ENCODE measurements at places on chromosomes 7 and 10.

DNA sequence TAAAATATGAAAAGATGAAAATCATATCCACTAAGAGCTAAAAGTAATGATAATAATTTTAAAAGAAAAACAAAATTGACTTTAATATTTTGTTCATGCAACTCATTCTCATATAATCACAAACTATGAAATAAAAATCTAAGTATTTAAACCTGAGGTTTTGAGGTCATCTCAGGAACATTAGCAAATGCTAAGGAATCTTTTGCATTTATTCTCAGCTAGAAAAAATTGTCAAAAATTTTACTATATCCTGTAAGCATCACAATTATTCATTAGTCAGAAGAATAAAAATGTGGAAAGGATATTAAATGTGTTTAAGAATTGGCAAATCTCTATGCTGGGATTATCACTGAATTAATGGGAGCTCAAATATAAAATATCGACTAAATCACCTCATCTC lies 36.8 kb upstream of the TAX1BP1 start:
- no peak for DNase-seq

- no peak for DNase-seq
These were observed 445.2 kb downstream of the DNAJB6 start for GRCh38 chr7:157782041-157782440.

DNA sequence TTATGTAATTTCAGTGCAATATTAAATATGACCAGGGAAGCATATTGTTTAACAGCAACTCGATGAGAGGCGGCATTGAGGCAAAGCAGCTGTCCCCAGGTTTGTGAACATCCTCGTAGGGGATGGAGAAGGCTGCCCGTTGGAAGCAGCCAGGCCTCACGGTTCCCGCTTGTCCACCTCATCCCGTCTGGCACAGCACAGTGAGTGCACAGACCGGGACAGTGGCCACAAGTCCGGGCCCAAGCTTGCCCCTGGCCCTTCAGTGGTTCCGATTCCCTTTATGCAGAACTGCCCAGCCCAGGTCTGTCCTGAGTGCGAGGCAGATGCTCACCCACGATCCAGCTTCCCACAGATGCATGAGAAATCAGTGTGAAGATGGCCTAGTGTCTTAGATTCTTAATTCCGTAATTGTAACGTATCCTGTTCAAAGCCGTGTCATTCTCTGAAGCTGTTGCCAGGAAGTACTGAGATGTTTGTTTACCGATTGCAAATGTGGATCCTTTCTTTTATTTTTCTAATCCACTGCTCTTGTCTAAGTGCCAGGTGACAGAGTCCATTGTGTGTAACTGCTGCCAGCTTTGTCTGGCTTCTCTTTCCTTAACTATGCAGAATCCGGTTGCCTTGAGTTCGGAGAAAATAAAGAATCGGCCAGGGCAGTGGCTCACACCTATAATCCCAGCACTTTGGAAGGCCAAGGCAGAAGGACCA lies 35.5 kb downstream of the PFKP start:
- no peak for DNase-seq

- no peak for DNase-seq
These were observed 22.4 kb downstream of the ZFAND2A start for GRCh38 chr7:1137517-1138167.

DNA sequence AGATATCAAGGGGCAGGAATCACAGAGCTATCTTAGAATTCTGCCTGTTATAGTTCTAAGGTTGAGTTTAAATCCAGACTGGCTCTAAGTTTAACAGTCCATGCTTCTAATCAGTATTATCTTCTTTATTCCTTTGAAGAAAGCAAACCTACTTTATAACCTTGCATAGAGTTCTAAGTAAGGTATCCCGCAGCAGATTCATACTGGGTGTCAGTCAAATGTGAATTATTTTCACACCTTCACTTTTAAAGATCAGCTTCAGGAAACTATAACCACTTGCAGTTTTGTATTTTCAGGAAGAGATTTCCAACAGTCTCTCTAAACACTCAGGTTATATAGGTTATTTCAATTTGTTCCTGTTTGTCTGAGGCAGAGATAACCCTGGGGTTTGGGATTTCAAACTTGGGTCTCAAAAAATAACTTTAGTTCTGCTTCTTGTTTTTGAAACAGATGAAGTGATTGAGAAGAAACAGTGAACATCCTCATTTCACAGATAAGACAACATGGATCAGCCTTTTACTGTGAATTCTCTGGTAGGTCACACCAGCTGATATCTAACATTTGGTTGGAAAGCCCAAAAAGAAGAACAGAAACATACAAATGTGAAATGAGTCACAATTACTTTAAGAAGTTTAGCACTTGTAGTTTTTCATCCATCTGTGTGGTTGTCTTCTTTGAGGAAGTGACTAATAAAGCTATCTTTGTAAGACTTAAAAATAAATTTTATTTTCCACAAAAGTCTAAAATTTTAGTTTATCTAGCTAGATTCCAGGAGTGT lies 21.4 kb downstream of the STAMBPL1 start:
- DNase-seq, result no peak

- DNase-seq, result no peak
These were observed 125.9 kb downstream of the PAXIP1 start for GRCh38 chr7:154877031-154877430.

GRCh38 chr10:8073691-8074416 lies 19.4 kb downstream of the GATA3 start:
- no peak for DNase-seq

DNA sequence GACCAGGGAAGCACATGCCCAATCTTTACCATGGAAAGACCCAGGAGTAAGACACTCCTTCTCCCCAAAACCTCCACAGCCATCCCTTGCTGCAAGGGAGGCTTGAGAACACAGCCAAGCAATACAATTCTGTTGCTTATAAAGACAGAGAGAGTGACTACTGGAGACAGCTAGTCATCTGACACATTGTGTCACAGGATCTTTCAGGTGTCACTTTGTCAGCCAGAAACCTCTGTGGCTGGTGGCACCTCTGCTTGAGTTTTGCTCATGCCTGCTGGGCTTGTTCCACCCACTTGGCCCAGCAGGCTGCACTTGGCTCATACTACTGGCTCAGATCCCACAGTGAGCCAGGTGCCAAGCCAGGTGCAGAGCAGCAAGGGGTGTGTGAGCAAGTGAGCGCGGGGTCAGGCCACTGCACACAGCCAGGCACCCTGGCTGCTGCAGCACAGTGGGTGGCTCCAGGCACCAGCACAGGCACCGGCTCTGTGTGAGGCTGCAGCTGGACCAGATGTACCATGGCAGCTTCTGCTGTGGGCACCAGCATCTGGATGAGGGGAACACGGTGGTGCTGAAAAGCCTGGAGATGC lies 12.4 kb upstream of the PRLHR start:
- no peak for DNase-seq

DNA sequence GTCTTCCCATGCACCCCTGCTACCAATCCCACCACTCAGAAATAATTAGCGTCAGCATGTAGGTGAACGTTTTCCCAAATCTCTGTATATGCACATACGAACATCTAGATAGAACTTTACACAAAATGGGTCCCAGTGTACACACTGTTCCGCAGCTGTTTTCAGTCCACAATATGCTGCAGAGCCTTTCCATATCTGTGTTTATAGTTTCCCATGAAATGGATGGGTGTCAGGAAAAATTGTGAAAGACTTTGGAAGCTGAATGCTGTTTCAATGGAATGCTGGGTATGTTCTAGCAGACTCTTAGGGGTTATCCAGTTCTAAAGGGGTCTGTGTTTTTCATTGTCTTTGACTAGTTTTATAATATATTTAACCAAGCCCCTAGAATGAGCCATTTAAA lies 13.8 kb downstream of the GRK5 start:
- no peak for DNase-seq

DNA sequence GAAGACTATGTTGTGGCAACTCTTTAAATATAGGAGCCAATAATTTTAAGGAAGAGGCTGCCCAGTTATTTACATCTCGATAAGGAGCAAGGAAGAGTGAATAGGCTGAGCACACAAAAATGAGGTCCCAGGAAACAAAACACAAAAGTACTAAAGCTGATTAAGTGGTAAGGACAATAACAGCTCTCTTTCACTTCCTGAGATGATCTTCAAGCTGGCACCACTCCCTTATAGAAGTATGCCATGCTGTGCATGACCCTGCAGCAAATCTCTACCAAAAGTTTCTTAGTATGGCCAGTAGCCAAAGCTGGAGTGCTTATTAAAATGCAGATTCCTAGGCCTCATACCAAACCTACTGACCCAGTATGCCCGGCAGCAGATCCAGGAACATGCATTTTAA lies 39.7 kb downstream of the CADPS2 start:
- DNase-seq, result no peak

DNA sequence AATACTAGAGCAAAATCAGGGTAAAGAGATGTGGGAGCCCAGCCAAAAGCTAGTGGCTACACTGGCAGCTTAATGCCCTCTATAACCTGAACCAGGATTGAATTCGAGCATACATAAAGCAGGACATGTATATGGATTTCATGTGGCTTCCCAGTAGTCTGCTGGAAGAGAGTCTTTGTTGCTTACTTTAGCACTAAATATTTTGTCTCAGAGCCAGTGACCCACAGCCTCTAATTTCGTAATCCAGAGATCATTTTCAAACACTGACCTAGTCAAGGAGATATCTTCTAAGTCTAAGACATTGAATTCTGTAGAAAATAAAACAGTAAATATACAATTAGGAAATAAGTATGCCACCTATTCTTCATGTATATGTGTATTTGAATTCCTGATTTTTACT lies 64.2 kb upstream of the GNAI1 start:
- DNase-seq, result no peak

DNA sequence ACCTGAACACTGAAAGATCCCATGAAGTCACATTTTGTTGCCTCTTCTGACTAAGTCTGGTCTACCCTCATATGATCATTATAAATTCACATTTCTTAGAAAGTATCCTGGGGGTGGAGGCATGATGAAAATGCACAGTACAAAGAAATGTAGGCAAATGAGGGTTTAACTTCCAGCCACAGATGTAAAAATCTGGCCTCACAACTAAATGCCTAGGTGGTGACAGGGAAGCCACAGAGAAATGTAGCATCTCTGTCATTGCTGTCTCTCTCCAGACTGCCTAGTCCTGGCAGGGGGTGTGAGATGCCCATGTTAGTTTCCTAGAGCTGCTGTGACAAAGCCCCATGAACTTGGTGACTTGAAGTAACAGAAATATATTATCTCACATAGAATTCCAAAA lies 395.9 kb downstream of the SORCS3 start:
- DNase-seq, result no peak

DNA sequence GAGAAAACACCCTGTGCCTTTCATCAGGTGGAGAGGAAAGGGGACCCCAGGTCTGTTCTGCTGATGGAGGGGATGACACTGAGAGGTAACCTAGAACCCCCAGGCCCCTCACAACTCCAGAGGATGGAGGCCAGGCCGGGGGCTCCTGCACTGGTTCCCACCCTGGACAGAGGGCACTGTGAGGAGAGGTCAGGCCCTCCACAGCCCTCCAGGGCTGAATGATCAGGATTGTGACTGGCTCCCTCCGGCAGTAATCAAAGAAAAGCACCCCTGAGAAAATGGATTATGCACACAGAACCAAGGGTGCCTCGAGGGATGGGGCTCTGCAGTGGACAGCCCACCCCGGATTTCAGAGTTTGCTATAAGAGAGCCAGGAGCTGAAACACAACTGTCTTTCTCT lies 502.8 kb downstream of the TCERG1L start:
- no peak for DNase-seq

DNA sequence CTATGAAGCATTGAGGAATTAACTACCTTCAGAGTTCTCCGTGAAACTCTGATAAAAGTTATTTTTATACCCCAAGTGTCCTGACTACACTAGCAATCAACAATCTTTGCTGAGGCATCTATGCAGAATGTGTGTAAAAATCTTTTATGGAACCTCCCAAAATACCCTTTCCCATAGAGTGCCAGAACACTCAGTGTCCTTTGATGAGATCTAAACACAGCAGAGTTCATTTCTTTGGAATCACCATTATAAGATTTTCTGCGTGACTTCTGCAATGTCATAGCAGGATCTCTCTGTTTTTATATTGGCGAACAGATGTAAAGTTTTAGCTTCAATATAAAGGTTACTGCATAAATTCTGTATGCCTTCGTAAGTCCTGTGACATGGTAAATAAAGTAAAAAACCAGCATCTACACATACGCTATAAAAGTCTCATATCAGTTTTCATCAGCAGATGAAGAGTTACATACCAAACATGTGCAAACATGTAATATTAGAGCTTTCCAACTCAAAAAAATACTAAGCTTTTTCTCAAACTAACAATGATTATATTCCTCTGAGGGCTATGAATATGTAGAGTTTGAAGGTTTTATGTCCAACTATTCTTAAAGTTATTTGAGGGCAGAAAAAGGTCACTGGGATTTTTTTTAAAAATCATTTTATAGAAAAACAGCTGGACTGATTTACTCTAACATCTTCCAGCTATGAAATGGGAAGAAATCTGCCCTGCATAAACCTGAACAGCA lies 67.2 kb downstream of the SKIDA1 start:
- DNase-seq, result no peak

DNA sequence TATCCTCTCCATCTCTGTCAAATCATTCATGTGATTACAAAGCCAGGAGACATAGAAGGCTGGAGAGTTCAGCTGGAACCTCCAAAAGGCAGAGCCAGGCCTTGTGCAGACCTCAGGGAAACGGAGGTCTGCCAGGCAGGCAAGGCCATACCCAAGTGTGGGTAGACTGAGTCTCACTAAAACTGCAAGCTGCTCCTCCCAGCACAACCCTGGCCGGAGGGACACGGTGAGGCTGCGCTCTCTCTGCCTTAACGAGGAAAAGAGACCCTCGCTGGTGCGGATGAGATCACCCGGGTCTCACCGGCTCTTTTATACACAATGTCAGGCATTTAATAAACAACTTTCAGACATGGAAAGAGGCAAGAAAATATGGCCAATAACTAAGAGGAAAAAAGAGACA lies 66.1 kb upstream of the INPP5A start:
- DNase-seq, result no peak

DNA sequence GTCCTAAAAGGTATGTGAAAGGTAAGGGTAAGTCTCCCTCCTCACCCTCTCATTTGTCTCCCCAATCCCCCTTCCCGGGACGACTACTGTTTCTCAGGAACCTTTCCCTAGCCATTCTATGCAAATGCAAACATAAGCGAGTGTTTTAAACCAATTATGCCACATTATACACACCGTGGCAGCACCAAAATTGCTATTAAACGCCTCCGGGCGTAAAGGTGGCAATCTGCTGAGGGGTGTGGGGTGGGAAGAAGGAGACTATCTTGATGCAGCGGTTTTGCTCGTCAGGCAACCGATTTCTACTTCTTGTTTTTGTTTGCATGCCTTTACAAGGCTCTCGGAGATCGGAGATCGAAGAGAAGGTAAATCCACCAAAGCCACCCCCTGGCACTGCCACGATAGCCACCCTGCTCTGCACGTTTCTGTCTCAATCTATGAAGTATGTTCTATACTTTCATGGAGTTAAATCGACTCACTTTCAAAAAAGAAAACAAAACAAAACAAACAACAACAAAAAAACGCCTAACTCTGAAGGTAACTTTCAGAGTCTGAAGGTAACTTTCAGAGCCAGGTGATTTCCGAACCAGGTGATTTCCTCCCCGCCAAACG lies 46.0 kb upstream of the CDK1 start:
- no peak for DNase-seq

GRCh38 chr7:41882256-41882655 lies 179.4 kb upstream of the INHBA start:
- no peak for DNase-seq

- no peak for DNase-seq
These were observed 3.4 kb downstream of the SCIN start for GRCh38 chr7:12573885-12574284.

- no peak for DNase-seq
These were observed 100.0 kb upstream of the TRIM24 start for GRCh38 chr7:138359870-138360559.

GRCh38 chr7:43868681-43869005 lies 674 bp downstream of the MRPS24 start:
- DNase-seq, result no peak

GRCh38 chr7:98880485-98880884 lies 2.2 kb downstream of the TRRAP start:
- DNase-seq, result no peak
